Activated CD4-positive, alpha-beta T cell treated with anti-CD3 and anti-CD28 coated beads for 4 hours (primary cell): ENCODE measurements at places on chromosomes 11 and 22.

- no peak for DNase-seq
Measured at GRCh38 chr11:106827687-106828086, 190.6 kb downstream of the GUCY1A2 start.

GRCh38 chr11:104205838-104206237 lies 41.9 kb upstream of the PDGFD start:
- DNase-seq, result no peak

GRCh38 chr22:43796567-43796966 lies 15.5 kb downstream of the EFCAB6 start:
- DNase-seq, result no peak

GRCh38 chr22:42913874-42914510 lies 56.9 kb upstream of the ARFGAP3 start:
- DNase-seq, result no peak

DNA sequence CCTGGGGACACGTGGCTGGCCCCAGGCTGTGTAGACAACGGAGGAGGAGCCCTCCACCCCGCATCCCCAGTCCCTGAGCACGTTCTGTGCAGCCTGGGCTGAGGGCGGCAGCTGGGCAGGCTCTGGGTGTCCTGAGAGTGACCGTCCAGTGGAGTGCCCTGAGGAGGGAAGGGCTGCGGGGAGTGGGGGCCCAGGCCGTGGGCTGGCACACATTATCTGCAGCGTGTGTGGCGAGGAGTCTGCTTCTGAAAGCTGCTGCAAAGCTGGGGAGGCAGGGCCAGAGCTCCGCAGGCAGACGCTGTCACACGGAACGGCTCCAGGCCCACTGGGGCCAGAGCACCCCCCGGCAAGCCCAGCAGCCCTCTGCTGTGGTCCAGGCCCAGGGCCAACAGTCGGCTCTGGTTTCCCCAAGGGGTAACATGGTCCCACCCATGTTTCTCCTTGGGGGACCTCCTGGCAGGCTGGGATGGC lies 835 bp upstream of the ANO9 start:
- DNase-seq, result no peak
